T-helper 2 cell treated with Interferon-gamma antibody and Interleukin-4, amounts not matched to agents 5 μg/mL and 100 μg/mL, for 36 hours (primary cell): ENCODE measurements at places on chromosomes 12 and 14.

DNA sequence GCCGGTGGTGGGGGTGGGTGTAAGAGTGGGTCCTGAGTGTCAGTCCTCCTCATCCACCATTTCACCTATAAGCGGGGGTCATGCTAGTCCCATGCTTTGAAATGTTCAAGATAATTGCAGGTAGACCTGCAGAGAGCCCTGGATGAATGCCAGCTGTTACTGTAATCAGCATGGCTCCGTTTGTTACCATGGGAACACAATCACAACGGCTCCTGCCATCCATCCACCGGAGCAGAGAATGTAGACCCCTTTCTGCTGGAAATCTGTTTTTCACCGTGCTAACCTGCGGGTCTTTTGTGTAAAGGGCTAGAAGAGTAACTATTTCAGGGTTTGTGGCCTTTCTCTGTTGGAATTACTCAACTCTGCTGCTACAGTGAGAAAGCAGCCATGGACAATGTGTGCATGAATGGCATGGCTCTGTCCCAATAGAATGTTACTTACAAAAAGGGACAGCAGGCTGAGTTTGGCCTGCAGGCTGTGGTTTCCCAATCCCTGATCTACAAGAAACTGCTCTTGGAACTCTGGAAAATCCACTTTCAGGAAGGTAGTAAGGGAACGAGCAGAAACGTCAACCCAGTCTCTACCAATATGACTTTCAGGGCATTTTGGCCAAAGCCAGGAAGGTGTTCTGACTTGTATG is 36.1 kb downstream of the KCTD10 start:
- no peak overlapping the region for H3K4me3 ChIP-seq
- no peaks in the 10 kb centered on the region for H3K4me1 ChIP-seq
- H3K27ac ChIP-seq: no peak overlapping the region
- no peak for DNase-seq

DNA sequence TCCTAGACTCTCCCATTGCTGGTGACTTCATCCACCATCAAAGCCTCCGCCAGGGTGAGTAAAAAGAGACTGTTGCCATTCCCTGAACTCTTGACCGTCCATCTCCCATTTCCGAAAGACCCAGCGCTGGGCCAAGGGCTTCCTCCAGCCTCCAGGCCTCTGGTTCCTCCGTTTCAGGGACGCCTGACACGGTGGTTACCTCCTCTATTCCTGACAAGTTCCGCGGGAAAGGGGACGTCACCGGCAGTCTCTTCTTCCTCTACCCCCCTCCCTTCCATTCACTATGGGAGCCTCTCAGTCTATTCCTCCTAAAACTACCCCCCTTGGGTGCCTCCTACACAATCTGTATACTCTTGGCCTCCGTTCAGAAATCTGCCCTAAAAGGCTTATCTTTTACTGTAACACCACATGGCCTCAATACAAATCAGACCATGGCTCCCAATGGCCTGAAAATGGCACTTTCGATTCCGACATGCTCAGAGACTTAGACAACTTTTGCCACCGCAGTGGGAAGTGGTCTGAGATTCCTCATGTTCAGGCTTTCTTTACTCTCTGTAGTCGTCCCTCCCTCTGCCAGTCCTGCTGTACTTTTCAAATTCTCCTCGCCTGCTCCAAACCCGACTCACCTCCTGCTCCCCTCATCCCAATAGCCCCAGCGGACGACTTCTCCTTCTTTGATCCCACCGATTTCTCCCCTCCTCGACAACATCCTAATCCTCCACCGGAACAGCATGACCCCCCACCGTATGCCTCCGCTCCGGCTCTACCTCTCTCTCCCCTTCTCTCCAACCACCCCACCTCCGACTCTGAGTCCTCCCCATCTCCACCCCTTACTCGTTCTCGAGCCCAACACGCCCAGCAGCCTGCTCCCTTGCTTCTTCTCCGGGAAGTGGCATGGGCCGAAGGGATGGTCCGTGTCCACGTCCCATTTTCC is 70.4 kb downstream of the MOK start:
- no peaks in the 10 kb centered on the region for H3K27me3 ChIP-seq
- no peaks in the 10 kb centered on the region for H3K4me1 ChIP-seq
- H3K4me3 ChIP-seq: no peak overlapping the region

GRCh38 chr12:9796971-9797370 is 30.3 kb upstream of the KLRF1 start:
- H3K27ac ChIP-seq: peak overlapping the region; percentile 85
- DNase-seq: no peak
- peaks cover 1% of the 10 kb centered on the region for H3K36me3 ChIP-seq
- H3K4me1 ChIP-seq: peaks cover 53% of the 10 kb centered on the region
- peak overlapping the region; percentile 73 for H3K4me3 ChIP-seq
- peaks cover 3% of the 10 kb centered on the region for H3K27me3 ChIP-seq

GRCh38 chr14:100781952-100782351 is 44.0 kb upstream of the MEG3 start:
- DNase-seq: no peak
- H3K4me3 ChIP-seq: no peak overlapping the region
- no peaks in the 10 kb centered on the region for H3K4me1 ChIP-seq
- H3K27me3 ChIP-seq: no peaks in the 10 kb centered on the region
- H3K36me3 ChIP-seq: no peaks in the 10 kb centered on the region
- H3K27ac ChIP-seq: no peak overlapping the region

GRCh38 chr12:81949416-81949815 is 190.3 kb upstream of the PPFIA2 start:
- H3K36me3 ChIP-seq: no peaks in the 10 kb centered on the region
- peaks cover 13% of the 10 kb centered on the region for H3K4me1 ChIP-seq
- no peak overlapping the region for H3K4me3 ChIP-seq
- H3K27me3 ChIP-seq: peaks cover 31% of the 10 kb centered on the region
- no peak overlapping the region for H3K27ac ChIP-seq

DNA sequence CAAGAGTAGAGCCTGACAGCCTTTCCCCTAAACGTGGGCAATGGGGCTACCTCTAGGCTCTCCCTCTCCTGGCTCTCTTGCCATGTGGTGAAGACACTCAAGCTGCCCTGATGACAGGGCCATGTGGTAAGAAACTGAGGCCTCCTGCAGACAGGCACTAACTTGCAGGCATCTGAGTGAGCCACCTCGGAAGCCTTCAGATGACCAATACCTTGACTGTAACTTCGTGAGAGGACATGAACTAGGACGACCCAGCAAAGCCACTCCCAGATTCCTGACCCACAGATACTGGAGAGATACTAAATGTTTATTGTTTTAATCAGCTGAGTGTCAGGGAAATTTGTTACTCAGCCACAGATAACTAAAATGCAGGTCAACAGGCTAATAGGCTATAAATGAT is 96.4 kb downstream of the EFCAB11 start:
- DNase-seq: no peak
- H3K4me3 ChIP-seq: no peak overlapping the region
- no peaks in the 10 kb centered on the region for H3K36me3 ChIP-seq
- H3K27ac ChIP-seq: no peak overlapping the region
- H3K4me1 ChIP-seq: no peaks in the 10 kb centered on the region

DNA sequence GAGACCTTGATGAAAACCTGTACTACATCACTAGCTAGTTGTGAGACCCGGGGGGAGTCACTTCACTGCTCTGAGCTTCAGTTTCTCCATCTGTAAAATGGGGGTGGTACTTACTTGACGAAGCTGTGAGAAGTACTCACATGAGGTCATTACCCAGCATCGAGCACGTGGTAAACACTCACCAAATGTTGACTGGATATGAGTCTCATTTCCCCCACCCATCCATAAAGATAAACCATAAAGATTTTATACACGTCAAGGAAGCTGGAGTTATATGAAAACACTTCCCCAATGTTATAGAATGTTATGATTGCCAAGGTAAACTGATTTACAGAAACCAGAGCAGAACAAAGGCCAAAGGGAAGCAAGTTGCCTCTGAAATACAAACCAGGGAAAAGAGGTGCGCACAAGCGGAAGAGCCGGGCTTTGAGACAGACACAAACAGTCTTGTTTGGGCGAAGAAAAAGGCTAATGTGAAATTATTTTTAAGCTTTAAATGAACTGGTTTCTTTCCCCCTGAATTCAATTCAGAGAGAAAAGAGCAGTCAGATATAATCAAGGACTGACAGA is 536.8 kb downstream of the MED13L start:
- no peak overlapping the region for H3K4me3 ChIP-seq
- H3K27ac ChIP-seq: no peak overlapping the region
- no peaks in the 10 kb centered on the region for H3K27me3 ChIP-seq
- no peaks in the 10 kb centered on the region for H3K36me3 ChIP-seq
- no peak for DNase-seq
- H3K4me1 ChIP-seq: no peaks in the 10 kb centered on the region

GRCh38 chr14:96574633-96575632 is 72.8 kb downstream of the PAPOLA start:
- H3K4me3 ChIP-seq: no peak overlapping the region
- peaks cover 4% of the 10 kb centered on the region for H3K4me1 ChIP-seq
- DNase-seq: no peak
- H3K27ac ChIP-seq: no peak overlapping the region
- H3K36me3 ChIP-seq: peaks cover 3% of the 10 kb centered on the region
- no peaks in the 10 kb centered on the region for H3K27me3 ChIP-seq

DNA sequence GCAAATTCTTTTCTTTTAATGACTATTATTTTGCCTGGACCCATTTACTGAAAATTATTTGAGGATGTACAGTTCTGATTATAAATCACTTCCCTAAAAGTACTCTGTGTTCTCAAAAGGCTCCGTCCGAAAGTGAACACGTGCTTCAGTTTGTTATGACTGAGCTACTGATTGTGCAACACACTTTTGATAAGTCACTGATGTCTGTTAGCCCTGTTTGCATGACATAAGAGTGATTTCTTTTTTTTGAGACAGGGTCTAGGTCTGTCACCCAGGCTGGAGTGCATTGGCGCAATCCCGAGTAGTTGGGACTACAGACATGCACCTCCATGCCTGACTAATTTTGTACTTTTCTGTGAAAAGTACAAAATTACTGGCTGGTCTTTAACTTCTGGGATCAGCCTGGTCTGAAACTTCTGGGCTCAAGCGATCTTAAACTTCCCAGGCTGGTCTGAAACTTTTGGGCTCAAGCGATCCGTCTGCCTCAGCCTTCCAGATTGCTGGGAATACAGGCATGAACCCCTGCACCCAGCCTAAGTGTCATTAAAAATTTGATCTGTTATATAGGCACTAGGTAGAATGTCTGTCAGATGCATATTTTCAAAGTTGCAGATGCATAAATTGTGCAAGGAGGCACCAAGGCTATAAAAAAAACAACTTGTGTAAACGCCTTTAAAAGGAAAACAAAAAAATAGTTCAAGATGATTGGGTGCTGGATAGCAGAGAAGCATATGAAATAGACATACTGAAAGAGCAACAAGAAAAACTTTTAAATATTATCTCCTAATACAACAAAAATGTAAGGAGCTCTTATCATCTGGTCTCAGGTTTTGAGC is 111.5 kb downstream of the SRGAP1 start:
- H3K36me3 ChIP-seq: no peaks in the 10 kb centered on the region
- no peak overlapping the region for H3K27ac ChIP-seq
- no peaks in the 10 kb centered on the region for H3K27me3 ChIP-seq

DNA sequence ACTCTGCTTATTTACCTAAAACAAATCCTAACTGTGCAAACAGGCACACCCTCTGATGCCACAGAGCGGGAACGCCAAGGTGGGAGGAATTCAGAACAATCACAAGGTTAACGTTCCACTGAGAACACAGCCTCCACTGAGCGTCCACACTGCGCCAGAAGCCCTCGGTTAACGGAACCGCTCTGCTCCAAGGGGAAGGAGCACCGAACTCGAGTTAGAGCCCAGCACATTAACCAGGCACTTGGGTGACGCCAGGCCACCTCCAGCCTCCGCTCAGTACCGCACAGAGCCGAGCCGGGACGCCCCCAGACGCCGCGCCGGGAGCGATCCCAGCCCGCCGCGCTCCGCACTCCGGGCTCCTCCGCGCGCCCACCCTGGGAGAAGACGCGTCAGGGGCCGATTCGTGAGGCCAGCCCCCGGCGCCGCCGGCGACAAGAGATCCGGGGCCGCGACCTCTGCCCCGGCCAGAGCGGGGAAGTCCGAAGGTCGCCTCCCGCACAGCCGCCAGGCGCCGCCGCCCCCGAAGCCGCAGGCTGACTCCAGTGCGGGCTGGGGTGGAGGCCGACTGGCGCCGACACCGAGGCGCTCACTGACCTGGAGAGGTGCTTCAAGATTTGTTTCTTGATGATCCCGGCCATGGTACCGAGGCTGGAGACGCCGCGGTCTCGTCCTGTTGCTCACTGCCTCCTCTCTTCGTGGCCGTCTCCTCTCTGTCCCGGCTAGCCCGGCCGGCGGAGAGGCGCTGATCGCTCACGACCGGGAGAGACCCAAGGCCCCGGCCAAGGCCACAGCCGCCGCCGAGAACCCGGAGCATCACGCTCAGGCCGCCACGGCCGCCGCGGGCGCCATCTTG is 450 bp downstream of the BLTP3B start:
- peaks cover 8% of the 10 kb centered on the region for H3K36me3 ChIP-seq
- H3K4me3 ChIP-seq: peak overlapping the region; percentile 93
- peak overlapping the region; percentile 98 for H3K27ac ChIP-seq
- H3K4me1 ChIP-seq: peaks cover 50% of the 10 kb centered on the region
- peak; percentile 40 for DNase-seq

DNA sequence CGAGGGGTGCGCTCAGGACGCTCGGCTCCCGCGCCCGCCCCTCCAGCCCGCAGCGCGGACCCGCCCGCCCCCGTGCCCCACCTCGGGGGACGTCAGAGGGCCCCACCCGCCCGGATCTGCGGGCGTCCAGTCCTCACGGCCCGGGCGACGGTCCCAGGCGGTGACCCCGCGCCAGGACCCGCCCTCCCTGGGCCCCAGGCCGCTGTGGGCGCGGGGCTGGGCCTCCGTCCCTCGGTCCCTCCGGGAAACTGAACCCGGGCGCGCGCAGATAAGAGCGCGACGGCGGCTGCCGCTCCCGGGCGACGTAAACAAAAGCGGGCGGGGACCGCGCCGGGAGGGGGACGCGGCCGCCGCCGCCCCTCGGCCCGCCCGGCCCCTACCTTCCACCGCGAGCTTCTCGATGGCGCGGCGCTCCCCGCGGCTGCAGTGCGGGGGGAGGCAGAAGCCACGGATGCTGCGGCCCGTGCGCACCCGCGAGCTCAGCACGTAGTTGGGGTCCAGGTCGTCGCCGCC is 1.1 kb downstream of the CKB start:
- H3K27ac ChIP-seq: no peak overlapping the region
- H3K4me1 ChIP-seq: peaks cover 9% of the 10 kb centered on the region
- H3K36me3 ChIP-seq: no peaks in the 10 kb centered on the region
- no peak overlapping the region for H3K4me3 ChIP-seq
- peaks cover 18% of the 10 kb centered on the region for H3K27me3 ChIP-seq

DNA sequence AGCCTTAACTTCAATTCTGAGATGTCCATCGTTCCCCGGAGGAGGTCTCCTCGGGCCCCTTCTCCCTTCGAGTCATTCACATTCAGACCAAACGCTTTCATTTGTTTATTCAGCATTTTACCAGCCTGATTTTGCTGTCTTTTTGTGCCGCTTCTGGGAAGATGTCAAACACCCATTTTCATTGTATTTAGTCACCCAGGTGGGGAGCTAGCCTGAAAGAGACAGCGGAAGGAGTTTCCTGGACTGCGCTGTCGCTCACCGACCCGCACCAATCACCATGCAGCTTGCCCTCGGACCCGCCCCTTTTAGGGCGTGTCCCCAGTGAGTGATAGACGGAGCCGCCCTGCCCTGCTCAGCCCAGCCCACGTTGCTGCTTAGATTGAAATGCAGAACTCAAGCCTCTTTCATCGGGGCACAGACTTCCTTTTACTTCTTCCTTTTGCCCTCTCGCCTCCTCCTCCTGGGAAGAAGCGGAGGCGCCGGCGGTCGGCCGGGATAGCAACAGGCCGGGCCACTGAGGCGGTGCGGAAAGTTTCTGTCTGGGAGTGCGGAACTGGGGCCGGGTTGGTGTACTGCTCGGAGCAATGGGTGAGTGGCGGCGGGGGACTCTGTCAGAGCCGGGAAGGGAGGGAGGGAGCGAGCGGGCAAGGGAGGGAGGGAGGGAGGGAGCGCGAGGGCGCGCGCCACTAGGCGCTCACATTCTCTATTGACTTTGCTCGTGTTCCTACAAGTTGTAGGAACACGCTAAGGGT is at the start of gene PAX9:
Gene PAX9 (plus strand): TSS at position 355 of the 752 bp plus-strand sequence. CDS start 230 bp downstream, at position 585.
- H3K4me3 ChIP-seq: peak within 1 kb of the TSS; percentile 34
- H3K27ac ChIP-seq: peak within 1 kb of the TSS; percentile 73
- peaks cover 12% of the 10 kb centered on the region for H3K4me1 ChIP-seq
- peaks cover 92% of the 10 kb centered on the region for H3K27me3 ChIP-seq
